ENCODE measurements at places on chromosomes 11 and 22. TPM values are rescaled to one million over a fixed set of nuclear protein-coding genes. Genes with fewer than 3 reads are reported as not detected.

DNA sequence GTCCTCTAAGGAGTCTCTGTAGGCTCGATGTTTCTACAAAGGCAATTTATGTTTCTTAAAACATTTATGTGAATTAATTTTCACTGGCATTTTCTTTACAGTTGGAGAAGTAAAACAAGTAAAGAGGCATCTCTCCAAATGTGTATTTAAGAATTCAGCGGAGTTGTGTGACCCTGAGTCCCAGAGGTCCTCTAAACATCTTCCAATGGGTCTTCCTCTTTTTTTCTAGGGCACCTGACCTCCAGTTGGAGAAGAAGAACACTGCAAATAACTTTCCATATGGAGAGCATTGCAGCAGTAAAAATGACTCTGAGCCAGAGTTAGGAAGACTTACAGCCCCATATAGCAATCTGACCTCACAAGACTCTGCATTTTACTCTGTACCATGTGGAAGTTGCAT is 480.5 kb upstream of the RAG2 start:
- no peak for DNase-seq

DNA sequence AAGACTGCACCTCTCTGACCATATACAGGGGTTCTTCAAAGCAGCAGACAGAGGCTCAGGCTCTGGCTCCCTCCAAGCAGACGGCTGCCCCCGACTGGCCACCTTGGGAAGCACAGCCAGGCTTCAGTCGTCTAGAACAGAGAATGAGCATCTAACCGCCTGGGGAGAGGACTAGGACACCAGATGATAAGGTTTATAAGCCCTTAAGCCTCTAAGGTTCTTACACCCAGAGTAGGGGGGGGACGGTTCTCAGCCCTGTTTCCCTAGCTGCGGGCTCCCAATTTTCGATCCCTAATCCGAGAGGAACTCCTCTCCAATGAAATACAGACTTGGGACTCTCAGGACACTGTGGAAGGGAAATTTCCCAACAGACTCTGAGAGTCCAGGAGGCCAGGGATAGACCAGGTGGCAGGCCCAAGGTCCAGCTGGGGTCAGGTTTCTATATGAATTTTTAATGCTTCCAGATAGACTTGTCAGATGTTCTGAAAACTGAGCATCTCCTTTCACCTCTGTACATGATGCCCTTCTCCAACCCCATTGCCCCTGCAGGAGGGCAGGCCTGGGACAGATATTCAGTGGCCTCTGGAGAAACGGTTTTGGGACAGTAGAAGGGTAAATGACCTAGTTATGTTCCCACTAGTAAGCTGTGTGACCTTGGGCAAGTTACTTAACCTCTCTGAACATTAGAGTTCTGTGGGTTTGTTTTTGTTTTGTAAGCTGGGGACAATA is 20.2 kb downstream of the RTN4RL2 start:
- DNase-seq: peak; percentile 38

GRCh38 chr11:60396799-60397198 is 540 bp downstream of the MS4A14 start:
- DNase-seq: no peak

Gene PRG3
- not detected for total RNA-seq

Gene GAL
- total RNA-seq: 0.77 TPM
